ENCODE measurements at places on chromosomes 11 and 22.

GRCh38 chr11:129546266-129546665 lies 170.6 kb downstream of the BARX2 start:
- DNase-seq, result no peak

- peak; percentile 32 for DNase-seq
These were observed 1337.8 kb downstream of the BRD1 start for GRCh38 chr22:48489551-48490499.

- no peak for DNase-seq
These were observed 21.8 kb upstream of the ABCC8 start for GRCh38 chr11:17498475-17498874.

DNA sequence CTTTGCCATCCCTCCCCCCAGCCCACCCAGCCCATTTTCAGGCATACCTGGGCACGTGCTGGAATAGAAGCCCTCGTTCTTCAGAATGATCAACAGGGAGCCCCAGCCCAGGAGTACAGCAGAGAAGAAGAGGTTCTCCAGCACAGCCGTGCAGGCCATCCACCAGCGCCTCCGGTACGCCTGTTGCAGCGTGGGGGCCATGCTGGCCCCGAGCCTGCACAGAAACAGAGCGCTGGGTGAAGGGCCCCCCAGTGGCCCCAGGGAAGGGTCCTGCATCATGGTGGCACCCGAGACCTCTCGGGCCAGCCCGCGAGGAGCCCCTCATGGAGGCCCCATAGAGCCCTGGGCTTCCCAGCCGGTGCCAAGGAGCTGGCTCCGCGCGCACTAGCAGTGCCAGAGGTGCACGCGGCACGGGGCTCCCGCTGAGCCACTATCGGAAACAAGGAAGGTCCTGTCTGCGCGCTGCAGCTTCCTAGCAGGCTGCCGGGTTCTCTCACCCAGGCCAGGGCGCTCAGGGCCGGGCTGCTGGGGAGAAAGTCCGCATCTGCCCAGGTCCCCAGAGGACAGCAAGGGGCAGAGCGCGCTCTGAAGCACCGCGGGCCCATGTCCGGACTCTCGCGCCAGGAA lies 1.5 kb downstream of the SLC43A1 start:
- peak; percentile 17 for DNase-seq

- no peak for DNase-seq
These were observed 585.8 kb downstream of the BUD13 start for GRCh38 chr11:116187026-116187425.

- DNase-seq, result no peak
These were observed 37.3 kb downstream of the PHF21B start for GRCh38 chr22:44972363-44973083.

GRCh38 chr11:118939953-118940598 lies 14.3 kb upstream of the BCL9L start:
- peak; percentile 69 for DNase-seq

DNA sequence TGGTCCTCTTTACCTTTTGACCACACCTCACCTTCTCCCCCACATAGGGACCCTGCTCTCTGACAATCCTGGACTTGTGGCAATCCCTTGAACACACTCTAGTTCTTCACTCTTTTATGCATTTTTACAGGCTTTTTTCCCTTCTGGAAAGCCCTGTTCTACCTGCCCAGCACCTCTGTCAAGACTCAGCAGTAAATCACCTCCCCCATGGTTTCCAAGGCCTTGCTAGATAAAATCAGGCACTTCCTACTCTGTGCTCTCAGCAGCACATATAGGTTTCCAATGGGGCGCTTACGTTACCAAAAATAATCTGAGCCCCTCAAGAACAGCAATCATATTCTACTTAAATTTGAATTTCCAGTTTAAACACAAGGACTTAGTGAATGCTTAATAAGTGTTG lies 53.9 kb downstream of the ETS1 start:
- no peak for DNase-seq

- no peak for DNase-seq
These were observed 31.9 kb downstream of the PPP2R1B start for GRCh38 chr11:111734101-111734953.

- no peak for DNase-seq
These were observed 833 bp downstream of the SCUBE2 start for GRCh38 chr11:9090488-9091043.

DNA sequence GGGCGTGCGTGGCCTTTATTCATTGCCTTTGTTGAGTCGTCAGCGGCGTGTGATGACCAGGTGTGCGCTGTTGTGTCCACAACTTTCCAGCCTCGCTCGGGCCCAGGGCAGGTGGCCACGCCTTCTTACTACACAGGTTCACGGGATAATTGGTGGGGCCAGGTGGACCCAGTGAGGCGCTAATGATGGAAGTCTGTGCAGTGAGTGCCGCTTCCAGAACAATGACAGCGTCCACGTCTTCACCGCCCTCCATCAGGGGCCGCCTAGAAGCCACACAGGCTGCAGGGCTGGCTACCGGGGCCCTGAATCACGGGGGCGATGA lies 1197.3 kb downstream of the BRD1 start:
- DNase-seq, result no peak

DNA sequence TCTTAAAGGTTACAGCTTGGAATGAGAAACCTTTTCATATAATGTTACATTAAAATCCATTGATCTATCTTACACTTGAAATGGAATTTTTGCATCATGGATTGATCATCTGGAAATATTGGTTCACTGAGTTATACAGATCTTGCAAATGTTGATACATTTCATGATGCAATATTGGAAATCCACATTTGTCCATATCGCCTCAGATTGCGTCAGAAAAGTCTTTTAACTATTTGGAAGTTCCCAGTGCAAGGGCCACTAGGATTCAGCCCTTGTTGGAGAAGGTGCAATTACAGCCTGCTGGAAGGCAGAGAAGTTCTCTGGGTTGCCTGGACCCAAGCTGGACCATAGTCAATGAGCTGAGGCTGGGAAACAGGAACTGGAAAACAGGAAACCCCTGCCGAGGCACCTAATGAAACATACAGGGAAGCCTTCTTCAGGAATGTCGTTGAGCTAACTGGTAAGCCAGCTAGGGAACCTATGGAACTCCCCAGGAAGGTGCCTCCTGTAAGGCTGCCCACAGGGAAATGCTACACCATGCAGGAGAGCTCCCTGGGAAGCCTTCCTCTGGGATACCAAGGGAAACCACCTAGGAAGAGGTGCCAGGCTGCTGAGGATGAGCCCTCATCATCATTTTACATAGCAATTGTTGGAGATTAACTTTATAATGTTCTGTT lies 600.4 kb upstream of the CADM1 start:
- no peak for DNase-seq

GRCh38 chr22:40855979-40856512 lies 393 bp downstream of the ST13 start:
- no peak for DNase-seq

- DNase-seq, result peak; percentile 99
These were observed 143.0 kb upstream of the SORL1-AS1 start for GRCh38 chr11:121595717-121596161.

GRCh38 chr11:82303671-82304070 lies 430.0 kb downstream of the FAM181B start:
- DNase-seq, result no peak

DNA sequence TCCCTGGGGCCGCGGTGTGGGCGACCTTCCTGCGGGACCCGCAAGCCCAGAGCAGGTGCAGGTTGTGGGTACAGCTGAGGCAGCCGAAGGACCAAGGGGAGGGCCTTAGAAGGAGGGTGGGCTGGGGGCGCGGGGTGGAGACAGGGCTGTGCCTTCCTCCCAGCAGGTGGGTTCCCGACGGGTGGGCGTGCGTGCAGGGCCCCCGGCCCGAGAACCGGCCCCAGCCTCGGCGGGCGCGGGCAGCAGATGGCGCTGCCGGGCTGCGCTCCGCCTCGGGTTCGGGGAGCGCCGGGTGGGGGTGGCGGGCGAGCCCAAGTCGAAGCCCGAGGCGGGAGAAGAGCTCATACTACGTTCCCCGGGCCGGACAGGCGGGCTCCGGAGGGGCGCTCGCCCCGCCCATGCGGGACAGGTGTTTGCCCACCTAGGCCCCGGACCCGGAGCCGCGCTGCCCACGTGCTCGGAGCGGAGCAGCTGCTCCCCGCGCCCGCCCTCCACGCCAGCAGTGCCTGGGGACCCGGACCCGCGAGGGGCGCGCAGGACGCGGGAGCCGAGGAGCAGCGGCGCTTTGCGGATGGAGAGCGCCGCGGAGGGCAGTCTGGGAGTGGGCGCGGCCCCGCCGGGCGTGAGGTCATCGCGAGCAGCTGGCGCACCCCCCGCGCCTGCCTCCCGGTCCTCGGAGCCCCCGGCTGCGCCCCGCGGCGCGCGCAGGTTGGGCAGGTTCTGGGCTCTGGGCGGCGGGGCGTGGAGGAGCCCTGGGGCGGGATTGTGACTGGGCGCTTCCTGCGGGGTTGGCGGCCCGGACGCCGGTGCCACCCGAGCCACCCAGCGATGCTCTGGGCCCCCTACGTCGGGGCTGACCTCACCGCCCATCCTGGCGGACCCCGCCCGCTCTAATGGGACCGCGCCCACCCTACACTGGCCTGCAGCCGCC lies 25.3 kb downstream of the DUSP8 start:
- peak; percentile 13 for DNase-seq

DNA sequence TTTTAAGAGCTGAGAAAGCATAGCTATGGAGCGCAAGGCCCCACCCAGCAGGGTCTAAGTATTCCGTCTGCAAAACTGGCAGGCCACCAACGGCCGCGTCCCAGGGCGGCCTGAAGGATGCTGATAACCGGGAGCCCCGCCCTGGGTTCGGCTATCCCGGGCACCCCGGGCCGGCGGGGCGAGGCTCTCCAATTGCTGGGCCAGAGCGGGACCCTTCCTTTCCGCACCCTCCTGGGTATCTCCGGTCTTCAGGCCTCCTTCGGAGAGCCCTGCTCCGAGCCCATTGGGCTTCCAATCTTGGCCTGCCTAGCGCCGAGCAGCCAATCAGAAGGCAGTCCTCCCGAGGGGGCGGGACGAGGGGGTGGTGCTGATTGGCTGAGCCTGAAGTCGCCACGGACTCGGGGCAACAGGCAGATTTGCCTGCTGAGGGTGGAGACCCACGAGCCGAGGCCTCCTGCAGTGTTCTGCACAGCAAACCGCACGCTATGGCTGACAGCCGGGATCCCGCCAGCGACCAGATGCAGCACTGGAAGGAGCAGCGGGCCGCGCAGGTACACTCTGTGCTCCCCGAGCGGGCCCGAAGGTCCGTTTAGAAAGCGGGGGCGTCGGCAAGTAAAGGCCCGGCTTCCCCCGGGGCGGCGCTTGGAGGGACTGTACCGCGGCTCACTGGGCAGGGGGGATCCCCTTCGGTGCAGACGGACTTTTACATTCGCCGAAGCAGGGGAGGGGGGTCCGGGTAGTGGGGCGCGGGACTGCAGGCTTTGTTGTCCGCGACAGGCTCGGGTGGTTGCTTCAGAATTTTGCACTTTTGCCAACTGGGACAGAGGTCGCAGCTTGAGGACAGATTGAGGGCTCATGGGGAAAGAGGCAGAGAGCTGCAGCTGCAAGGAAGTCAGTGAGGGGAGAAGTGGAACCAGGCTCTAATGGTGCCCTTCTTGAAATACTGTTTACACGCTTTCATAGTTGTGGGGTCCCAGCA lies at the start of gene CAT:
CAT (plus strand) TSS at position 406 of the 979 bp plus-strand sequence; CDS start at position 486, 80 bp downstream.
- DNase-seq, result peak; percentile 97

DNA sequence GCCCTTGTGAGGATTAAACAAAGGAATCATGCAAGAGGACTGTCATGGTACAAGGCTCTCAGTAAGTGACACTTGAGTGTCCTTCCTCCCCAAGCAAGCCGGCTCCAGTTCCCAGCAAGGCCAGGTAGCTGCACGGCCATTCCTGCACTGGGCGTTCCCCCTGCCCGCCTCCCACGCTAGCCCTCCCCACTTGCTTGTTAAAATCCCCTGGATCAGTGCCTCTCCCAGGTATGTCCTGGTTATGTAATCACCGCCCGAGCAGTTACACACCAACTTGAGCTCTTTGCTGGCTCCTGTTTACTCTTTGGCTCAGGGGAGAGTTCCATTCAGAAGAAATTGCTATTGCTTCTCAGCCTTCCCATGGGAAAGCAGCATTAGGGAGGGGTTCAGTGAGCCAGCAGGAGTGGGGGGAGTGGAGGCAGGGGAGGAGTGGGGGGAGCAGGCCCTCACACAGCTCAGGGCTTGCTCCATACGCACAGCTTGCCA lies 19.4 kb upstream of the MYEOV start:
- no peak for DNase-seq

- no peak for DNase-seq
These were observed 5.3 kb downstream of the TBCEL start for GRCh38 chr11:121029153-121029552.

DNA sequence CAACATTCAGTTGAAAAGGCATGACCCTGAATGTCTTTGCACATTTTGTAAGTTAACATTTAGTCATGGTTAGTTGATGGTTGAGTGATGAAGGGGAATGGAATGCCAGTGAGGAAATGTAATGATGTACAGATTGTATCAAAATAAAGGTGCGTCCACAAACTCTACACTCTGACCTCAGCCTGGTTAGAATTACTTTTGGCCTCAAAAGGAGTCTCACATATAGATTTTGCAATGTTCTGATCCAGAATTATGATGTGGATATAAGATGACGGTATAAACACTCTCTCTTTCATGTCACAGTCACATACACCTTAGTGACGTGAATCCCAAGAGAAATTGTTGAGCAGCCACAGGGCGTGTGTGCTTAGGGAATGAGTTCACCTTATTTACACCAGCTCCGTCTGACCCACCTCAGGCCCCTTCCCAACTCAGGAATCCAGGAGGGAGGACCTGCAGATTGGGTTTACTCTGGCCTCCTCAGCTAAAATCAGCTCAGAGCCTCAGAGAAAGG lies 100.1 kb downstream of the RDX start:
- DNase-seq, result peak; percentile 82

DNA sequence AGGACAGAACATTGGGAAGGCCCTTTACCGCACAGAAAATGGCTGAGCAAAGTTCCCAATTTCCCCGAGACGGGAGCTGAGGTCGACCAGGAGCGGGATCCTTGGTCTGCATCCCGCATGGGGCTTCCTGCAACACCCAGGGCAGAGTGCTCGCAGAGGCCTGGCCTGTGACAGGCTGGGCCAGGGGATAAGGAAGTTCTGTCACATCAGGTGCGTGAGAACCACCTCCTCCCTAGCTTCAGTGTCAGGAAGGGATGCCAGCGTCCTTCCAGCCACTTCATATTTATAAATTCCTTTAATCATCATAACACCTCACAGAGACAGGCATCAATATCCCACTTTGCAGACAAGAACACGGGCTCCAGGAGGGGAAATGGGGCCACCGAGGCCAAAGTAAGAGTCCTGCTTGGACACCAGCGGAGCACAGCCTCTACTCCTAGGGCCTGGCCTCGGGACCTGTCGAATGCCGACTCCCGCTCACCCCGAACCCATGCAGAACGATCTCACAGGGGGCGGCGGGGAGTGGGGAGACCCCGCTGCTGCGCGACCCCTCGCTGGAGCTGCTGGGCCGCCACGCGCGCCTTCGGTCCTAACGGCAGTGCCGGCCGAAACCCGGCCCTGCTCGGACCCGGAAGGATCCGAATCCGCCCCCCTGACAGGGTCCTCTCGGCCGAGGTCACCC lies 532 bp downstream of the BET1L start:
- DNase-seq, result no peak

GRCh38 chr11:69949327-69949726 lies 128.8 kb upstream of the ANO1 start:
- peak; percentile 56 for DNase-seq

DNA sequence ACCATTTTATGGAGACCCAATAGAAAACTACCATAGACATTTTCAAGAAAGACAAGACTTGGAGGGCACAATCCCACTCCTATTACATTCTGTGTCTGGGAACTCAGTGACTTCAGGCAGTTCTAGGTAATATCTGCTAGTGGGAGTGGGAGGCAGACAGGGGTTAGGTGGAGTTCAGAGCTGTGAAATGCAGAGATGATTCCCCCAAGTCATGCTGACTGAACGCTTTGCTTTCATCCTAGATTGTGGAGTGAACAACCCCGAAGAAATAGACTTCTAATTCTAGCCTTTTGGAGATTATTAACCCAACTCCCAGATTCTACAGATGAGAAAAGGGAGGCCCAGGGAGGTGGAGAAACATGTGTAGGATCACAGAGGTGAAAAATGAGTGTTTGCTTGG lies 437.8 kb upstream of the CADM1 start:
- no peak for DNase-seq

Measured in fibroblast of skin of right quadriceps (primary cell).